ENCODE measurements at places on chromosomes 1 and 21.

DNA sequence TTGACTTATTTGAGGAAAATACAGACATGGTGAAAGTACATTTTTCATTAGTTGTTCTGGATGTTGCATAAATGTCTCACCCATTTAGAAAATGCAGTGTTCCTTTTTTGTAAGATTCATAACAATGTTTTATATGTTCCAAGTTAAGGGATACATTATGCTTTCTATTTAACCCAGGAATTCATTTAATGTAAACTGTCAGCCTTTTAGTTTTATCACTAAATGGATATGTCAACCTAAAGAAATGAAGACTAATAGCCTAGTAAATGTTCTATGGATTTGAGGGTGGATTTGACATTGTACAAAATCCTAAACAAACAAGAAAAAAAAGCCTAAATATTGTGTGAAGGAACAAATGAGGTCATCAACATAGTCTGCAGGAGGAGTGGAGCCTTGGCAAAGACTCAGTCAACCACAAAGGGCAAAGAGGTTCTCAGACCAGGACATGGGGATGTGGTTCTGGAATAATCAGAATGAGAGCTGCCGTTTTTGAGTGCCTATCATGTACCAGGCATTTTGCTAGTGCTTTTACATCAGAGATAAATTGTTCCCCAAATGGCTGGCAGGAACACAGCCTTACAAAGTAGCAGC lies 8.8 kb upstream of the INSL5 start:
- no peak for DNase-seq

GRCh38 chr1:56339786-56340465 lies 239.4 kb downstream of the PLPP3 start:
- no peak for DNase-seq

DNA sequence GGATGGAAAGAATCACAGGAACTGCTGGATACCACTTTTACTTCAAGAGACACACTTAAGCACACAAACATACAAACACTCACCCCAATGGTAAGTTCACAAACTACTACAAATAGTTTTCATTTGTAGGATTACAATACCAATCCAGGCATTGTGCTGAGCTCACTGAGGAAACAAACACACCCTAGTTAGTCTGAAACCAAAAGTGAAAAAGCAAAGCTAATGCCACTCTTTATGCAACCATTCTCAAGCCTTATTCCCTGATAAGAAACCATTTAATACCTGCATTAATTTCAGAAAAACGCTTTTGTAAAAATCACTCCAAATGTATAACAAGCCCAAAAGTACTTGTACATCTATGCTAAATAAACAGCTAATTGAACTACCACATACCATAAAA lies 38.3 kb downstream of the RNF115 start:
- no peak for DNase-seq

- DNase-seq = no peak
Observed at GRCh38 chr1:107975851-107976250, 10.9 kb upstream of the VAV3 start.

DNA sequence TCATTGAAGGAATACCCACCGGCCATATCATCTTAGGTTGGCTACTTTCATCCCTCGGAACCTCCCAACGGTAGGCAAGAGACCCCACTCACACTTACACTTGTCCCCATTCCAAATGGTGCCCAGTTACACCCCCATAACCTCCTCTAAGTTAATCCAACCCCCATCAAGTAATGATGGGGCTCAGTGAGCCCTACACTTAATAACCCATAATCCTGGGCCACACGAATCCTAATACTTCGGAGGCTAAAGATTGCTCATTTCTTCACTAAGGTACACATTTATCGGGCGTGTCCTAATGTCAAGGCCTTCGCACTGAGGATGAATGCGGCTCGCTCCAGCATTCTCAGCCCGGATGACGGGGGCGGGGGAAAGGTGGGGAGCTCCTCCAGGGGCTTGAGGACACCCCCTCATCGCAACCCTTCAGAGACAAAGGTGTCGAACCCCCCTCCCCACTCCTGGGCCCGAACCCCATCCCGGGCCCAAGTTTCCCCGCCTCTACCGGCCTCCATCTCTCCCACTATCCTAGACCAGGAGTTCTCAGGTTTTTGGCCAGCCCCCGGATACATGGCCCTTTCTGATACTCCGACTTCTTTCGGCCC lies 435 bp downstream of the ILF2 start:
- DNase-seq = peak; percentile 16

DNA sequence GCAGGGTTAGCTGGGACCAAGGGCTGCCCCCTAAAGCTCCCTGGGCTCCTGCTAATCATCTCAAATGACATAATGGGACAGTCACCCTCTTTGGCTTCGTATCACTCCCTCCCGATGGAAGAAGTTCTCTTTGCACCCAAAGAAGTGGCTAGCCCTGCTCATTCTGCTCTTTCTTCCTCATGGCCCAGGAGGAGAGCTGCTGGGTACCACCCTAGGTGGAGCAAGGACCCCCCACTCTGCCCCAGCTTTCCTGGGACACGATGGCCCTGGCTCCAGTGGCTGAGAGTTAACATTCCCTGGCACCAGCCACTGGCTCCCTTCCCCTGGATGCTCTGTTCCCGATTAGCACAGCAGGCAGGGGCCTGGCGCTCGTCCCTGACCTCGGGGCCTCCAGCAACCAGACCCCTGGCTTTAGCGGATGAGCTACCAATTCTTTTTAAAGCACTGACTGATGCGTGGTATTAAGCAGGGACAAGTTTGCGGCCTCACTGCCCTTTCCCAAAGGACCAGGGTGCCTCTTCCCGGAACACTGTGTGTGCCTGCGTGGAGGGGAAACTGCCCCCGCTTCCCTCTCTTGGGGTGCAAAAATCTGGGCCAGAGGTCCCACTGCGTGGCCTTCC lies 1.2 kb downstream of the MYOM3 start:
- no peak for DNase-seq

- no peak for DNase-seq
Observed at GRCh38 chr1:205170532-205171269, 40.8 kb downstream of the DSTYK start.

GRCh38 chr1:43067977-43068751 lies 103.9 kb downstream of the EBNA1BP2 start:
- DNase-seq = peak; percentile 37

- no peak for DNase-seq
Observed at GRCh38 chr1:232435729-232436128, 194.2 kb downstream of the SIPA1L2 start.

DNA sequence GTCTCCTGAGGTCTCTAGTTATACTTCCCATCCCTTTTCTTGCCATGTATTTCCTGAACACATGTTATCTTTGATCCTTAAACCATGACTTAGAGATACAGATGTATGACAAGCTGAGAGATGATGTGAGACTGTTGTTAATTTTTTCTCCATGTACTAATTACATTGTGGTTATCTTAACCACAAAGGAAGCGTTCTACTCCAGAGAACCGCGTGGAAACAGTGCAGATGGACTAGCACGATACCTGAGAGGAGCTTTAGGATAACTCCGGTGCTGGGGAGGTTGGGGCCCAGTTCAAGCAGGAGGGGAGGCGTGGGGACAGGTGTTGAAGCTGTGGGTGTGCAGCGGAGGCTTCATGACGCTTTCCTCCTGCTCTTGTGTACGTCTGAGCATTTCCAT lies 17.5 kb downstream of the PDE9A start:
- no peak for DNase-seq

DNA sequence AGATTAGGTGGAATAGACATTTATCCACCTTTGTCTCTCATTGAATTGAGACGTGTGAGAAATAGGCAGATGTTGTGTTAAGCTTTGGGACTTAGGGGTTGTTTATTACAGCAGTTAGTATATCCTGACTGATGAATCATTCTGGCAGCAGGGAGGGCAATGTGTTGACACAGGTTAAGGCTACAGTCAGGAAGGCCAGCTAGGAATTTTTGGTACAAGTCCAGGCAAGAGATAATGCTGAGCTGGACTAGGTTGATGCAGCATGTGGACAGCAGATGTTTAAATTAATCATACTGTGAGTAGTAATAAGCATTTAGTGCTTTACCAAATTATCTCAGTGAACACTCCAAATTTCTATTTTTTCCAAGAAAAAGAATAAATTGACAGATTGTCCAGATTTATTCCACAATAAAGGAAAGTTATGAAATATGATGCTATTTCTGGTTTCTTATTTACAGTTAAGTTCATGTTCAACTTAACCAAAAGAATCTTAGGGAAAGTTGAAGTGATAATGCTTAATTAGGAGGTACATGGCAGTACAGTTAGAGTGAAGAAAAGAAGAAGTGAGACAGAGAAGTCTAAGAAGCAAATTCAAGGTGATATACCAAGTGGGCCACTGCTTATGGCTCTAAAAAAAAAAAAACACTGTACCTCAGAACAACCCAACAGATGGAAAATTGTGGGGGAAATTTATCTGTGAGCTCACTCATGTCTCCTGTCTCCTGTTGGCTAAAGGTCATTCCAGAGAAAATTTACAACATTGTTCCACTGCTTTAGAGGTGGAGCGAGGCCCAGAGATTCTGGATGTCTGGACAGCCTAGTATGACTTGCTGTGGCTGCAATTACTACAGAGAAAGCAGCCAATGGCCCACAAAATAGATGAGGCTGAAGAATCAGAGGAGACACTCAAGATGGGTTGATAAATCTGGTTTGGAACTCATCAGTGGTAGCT lies 102.7 kb upstream of the C21orf91 start:
- no peak for DNase-seq

GRCh38 chr1:31239653-31240241 lies at the start of gene NKAIN1:
NKAIN1 (minus strand) TSS chr1:31239887; CDS start chr1:31239547, 340 bp downstream.
- DNase-seq = no peak

DNA sequence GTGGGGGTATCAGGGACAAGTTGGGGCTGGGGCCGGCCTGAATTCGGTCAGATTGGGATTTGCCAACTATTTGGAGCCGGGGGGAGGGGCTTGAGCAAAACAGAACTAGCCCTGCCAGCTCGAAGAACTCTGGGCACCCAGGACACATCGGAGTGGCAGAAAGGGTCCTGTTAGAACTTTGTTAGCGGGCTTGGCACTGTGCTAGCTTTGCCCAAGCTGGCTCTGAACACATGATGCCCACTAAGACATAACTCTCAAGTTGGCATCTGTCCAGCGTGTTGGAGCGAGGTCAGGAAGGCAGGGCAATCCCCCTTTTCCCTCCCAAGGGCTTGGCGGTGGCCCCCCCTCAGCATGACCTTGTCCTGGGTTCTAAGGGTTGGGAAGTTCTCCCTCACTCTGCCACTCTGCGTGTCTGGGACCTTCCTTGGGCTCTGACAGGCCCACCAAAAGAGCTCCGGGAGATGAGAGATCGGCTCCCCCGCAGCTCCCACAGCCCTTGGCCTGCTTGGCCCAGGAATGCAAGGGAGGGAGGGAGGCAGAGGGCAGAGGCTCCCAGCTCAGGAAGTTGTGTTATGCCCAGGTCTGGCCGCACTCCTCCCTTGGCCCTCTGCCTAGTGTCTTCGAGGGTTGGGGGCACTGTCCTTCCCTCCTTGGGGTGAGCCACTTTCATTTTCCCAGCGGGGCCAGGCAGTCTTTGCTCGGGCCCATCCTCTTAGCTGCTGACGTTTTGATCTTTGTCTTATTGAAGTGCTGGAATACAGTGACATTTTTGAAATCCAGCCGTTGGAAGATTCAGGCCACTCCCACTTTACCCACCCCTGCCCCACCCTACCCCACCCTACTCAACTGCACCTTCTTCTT lies 1.2 kb downstream of the LMNA start:
- DNase-seq = no peak

DNA sequence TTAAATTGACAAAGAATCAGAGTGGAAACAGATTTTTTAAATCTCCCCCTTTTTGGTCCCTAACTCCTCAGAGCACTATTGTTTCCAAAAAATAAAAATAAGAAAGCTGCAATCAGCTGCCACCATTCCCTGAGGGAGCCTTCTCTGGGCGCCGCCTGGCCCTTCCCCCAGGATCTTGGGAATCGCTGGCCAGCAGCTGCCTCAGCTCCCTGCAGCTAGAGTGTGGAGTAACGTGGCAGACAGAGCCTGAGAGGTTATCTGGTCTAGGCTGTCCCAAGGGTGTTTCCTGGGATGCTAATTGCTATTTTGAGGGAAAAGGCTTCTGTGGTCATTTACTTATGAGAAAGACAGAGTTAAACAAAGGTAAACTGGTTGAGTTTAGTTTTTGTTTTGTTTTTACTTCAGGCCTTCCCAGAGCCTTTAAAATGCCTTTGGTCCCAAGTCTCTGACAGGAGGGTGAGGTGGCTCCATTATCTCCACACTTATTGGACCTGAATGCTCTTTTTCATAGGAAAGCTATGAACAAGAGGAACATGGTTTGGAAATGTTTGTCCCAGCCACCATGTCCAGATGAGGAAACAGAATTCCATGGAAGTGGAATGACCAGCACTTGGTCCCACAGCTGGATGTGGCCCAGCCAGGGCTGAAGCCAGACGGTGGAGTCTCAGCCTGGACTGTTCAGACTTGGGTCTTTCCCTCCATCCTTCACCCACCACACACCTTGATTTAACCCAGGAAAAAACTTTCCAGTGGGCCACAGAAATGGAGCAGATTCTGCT lies 14.1 kb upstream of the KIAA1614 start:
- no peak for DNase-seq

GRCh38 chr1:186869526-186870228 lies 40.9 kb downstream of the PLA2G4A start:
- no peak for DNase-seq

DNA sequence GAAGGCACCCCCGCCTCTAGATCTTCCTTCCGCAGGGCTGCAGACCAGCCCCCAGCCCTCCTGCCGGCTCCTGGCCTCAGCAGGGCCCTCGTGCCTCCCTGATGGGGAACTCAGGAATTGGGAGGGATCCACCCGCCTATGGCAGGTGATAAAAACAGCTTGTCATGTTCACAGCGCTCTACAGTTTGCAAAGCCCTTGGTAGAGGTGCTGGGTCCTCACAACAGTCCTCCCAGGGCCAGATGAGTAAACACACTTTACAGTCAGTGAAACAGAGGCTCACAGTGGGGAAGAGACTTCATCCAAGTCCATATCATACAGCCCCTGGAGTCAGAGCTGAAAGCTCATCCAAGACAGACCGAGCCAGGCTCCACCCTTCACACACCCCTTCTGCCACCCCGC lies 97.0 kb upstream of the IFFO2 start:
- no peak for DNase-seq

DNA sequence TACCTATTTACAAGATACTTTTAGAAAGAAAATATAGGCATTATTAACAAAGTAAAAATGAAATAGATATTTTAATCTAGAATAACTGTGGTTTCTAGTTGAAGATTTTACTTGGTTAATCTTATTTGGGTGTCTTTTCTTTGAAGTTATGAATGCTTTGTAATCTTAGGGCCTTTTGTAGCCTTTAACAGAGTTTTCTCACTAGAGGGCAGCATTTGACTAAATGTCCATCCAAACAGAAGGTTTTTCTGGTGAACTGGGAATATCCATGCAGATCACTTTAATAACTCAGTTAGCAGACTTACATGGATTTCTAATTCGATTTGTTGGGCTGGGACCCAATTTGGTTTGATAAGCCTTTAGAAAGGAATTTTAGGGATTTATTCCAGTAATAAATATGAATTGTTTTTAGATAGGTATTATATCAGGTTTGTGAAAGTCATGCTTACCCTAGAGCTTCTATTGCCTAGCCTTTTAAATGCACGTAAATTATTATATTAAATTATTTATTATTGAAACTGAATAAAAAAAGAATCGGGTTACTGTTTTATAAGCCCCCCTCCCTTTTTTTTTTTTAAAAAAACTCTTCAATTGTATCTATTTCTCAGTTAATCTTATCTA lies 119.7 kb downstream of the ZNF326 start:
- peak; percentile 45 for DNase-seq

Measured in CD4-positive, CD25-positive, alpha-beta regulatory T cell (primary cell).